HepG2 (cell line): ENCODE measurements at places on chromosomes 12 and 14. TPM values are rescaled to one million over a fixed set of nuclear protein-coding genes. Genes with fewer than 3 reads are reported as not detected.

DNA sequence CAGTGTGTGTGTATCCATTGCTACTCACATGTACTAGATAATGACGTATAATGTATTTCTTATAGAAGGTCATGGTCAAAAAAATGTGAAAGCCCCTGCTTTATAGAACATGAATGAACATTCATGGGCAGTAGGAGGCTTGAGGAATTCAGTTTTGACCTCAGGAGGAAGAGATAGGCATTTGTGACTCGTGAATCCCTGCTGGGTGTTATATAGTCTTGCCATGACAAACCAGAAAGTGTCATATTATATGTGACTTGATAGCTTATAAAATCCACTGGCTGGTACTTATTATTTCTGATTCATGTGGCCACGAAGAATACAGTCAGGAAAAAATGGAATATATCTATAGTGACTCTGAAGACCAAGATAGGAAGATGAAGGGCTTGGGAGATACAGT lies 287.6 kb downstream of the CEP128 start:
- H3K27me3 ChIP-seq, result no peaks in the 10 kb centered on the region
- no peaks in the 10 kb centered on the region for H3K36me3 ChIP-seq
- peaks cover 16% of the 10 kb centered on the region for H3K4me1 ChIP-seq
- no peak overlapping the region for H3K4me3 ChIP-seq

GRCh38 chr14:29927376-29928116 lies at the start of gene PRKD1:
PRKD1 (minus strand) TSS chr14:29927847.
- peak within 1 kb of the TSS; percentile 68 for H3K4me3 ChIP-seq
- peaks cover 10% of the 10 kb centered on the region for H3K4me1 ChIP-seq
- no peaks in the 10 kb centered on the region for H3K36me3 ChIP-seq
- no peaks in the 10 kb centered on the region; the same call in 1 of the 2 replicates for H3K27me3 ChIP-seq

DNA sequence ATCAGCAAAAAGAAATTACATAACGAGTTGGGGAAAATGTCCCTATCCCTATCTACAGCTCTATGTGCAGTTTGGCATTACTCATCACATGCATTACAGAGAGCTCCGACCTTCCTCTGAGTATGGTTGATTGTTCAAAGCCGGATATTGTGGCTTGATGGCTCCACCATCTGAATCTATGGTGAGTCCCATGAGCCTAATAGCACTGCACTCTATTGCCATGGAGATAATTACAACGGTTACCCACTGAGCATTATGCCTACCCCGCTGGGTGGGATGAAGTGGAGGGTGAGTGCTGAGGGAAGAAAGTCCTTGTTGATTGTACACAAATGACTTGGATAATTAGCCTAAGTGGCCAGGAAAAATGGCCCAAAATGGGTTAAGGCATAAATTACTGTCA lies 800.5 kb downstream of the NRXN3 start:
- no peaks in the 10 kb centered on the region for H3K36me3 ChIP-seq
- H3K4me1 ChIP-seq, result no peaks in the 10 kb centered on the region
- H3K4me3 ChIP-seq, result no peak overlapping the region
- no peaks in the 10 kb centered on the region for H3K27me3 ChIP-seq
- DNase-seq, result no peak

- H3K27me3 ChIP-seq, result no peaks in the 10 kb centered on the region
- H3K4me1 ChIP-seq, result 0 out of 2 replicates have a peak, but pooled peaks cover 6% of the 10 kb centered on the region
- DNase-seq, result no peak
- H3K27ac ChIP-seq, result no peak overlapping the region
- H3K36me3 ChIP-seq, result no peaks in the 10 kb centered on the region
Measured at GRCh38 chr14:86296173-86296572, 766.2 kb downstream of the FLRT2 start.

Gene ZNF839
- 8.2 and 12.8 TPM in 2 replicates for total RNA-seq

DNA sequence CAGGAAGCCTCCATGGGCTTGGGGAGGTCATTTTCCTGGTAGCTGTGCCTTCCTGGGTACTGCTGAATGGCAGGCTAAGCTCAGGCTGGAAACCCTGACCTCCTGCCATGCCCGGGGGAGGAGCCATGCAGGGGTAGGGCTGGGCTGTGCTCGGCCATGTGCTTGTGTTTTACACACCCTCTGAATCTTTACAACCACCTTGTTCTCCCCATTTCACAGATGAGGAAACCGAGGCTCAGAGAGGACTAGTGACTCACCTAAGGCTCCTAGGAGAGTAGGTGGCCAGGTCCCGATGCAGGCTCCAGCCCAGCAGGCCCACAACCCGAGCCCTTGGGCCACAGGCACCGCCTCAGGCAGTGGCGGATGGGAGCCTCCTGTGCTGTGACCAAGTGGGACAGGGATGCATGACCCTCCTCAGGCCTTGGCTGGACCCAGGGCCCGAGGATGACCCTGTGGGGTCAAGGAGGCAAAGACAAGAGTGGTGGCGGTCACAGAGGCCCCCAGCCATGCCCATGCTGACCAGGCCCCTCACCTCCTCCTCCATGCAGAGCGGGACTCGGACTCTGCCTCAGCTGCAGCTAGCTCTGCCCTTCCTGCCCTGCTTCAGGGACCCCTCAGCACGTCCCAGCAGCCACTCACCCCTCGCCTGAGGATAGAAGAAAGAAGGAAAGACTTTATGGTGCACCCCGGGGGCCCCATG lies 136.1 kb downstream of the CALM1 start:
- H3K4me3 ChIP-seq, result no peak overlapping the region
- H3K36me3 ChIP-seq, result no peaks in the 10 kb centered on the region
- no peaks in the 10 kb centered on the region; the same call in 1 of the 2 replicates for H3K4me1 ChIP-seq
- H3K27ac ChIP-seq, result no peak overlapping the region

DNA sequence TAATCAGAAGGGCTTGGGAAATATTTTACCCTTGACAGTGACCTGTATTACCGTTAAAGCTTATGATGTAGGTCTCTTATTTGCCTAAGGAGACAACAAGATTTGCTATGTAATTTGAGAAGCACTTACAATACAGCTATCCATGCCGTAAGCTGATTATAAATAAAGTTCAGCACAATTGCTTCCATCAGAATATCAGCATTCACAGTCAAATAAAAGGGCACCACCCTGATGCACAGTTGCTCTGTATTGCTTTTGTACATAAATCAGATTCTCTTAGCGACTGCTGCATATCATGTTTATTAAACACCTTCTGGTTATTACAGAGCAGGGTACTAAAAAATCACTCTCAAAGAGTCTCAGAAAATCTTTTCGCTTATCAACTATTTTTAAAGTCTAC lies 67.3 kb upstream of the VRK1 start:
- H3K4me1 ChIP-seq, result peaks cover 4% of the 10 kb centered on the region; the same call in 1 of the 2 replicates
- H3K27me3 ChIP-seq, result peaks cover 2% of the 10 kb centered on the region; the same call in 1 of the 2 replicates
- no peak for DNase-seq
- no peak overlapping the region for H3K4me3 ChIP-seq
- H3K36me3 ChIP-seq, result no peaks in the 10 kb centered on the region

- H3K36me3 ChIP-seq, result no peaks in the 10 kb centered on the region
- H3K27me3 ChIP-seq, result no peaks in the 10 kb centered on the region
- H3K27ac ChIP-seq, result no peak overlapping the region
Measured at GRCh38 chr14:52314595-52315354, 663 bp downstream of the PTGER2 start.

Gene TBPL2
- not detected in 2 replicates for total RNA-seq
